ENCODE measurements at places on chromosomes 5 and 9.
A peak's percentile ranks its signal among the peaks of the same experiment; 100 is the strongest.

DNA sequence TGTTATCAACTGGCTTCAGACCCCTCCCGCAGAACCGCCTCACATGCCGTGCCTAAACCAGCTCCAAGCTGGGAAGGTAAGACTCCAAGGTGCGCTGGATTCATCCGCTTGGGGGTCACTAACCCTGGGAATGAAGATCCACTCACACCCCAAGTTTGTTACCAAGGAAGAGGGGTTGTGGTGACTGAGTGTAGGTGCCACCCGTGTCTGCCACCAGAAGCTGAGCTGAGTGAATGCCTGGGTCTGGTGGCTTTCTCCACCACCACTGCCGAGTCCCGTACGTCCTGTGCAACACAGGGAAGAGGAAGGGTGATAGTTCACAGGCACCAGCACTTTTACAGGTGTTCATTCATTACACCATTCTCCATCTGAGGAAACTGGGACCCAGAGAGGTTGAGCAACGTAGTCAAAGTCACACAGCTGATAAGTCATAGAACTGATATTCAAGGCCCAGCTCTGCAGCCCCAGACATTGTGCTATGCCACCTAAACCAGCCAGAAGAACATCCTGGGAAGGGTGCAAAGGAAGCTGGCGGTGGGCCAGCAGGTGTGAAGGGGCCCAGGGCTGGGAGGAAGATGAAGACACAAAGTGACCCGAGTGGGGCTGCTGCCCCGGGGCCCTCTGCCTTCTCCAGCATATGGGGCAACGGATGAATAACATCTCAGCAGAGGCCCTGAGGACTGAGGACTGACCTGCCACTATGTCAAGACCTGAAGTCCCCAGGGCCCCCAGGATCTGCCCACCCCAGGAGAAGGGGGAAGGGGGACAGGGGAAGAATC lies 70.9 kb upstream of the PPP1R26 start:
- DNase-seq: no peak

GRCh38 chr5:164498438-164498837 lies 993.0 kb downstream of the MAT2B start:
- DNase-seq: no peak

DNA sequence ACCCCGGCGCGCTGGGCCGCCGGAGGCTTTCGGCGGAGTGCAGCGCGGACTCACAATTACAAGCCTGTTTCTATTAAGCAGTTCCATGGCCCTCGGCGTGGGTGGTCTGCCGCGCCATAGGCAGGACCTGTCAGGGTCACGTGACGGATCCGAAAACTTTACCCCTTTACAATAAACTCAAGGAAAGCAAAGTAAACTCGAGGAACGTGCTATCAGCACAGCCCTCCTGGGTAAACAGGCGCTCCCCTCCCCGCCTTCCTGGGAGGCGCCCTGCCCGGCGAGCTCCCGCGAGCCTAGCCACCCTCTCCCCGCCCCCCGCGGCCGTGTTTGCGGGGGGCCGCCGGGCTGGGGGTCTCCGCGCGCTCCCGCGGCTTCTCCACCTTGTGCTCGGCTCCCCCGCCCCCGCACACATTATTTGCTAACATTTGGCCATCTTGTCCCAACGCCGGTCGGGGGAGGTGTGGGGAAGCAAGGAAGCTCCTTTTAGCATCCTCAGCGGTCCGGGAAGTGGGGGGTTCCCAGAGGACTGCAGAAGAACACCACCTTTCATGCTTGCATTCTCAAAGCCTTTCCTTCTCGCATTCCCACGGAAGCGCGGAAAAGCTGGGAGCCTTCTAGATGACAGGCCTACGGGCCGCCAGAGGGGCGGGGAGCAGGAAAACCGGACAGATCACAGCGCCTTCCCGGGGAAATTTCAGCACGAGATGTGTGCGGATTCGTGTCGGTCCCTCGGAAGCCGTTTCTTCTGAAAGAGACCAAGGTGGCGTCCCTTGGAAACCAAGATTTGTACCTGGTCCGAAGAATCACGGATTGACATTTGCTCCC lies at the start of gene PTCH1:
TSS of gene PTCH1 (minus strand) at position 238 of the 825 bp plus-strand sequence.
- DNase-seq: peak; percentile 24

DNA sequence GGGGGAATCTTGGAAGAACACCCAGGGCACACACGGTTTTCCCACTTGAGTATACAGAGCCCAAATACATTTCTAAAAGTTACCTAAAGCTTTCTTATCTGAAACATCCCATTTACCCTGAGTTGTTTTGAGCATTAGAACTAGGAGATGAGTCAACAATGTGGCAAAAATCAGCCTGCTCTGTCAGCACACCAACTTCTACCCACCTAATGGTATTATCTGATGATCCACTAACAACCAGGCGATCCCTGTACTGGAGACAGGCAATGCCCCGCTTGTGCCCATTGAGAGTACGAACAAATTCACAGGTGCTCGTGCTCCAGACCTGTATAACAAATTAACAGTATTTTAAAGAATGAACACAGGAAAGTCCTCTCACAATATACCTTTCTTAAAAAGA lies 87.0 kb downstream of the SMIM23 start:
- DNase-seq: no peak

DNA sequence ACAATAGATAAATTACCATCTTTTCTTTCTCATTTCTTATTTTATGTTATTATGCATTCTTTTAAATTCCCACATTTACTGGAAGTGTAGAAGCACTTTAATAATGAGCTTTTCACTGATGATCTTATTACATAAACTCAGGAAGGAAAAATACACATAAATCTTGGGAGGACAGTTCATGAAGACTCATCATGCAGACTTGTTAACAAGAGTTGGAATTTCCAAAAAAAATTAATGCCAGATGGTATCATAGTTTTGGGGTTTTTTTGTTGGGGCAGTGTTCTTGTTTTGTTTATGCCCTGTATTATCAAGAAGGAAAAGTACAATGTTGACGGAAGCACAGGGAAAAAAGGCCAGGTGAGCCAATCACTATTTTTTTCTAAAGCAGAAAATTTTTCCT lies 35.1 kb downstream of the CEMIP2 start:
- no peak for DNase-seq

Data from cerebellar nuclear complex (tissue), 1 donor.